ENCODE measurements at places on chromosomes 3 and 15.

GRCh38 chr3:186414735-186415419 is 52.8 kb upstream of the DGKG start:
- DNase-seq: no peak

- DNase-seq: no peak
Measured at GRCh38 chr3:167876620-167877281, 141.2 kb downstream of the SERPINI1 start.

DNA sequence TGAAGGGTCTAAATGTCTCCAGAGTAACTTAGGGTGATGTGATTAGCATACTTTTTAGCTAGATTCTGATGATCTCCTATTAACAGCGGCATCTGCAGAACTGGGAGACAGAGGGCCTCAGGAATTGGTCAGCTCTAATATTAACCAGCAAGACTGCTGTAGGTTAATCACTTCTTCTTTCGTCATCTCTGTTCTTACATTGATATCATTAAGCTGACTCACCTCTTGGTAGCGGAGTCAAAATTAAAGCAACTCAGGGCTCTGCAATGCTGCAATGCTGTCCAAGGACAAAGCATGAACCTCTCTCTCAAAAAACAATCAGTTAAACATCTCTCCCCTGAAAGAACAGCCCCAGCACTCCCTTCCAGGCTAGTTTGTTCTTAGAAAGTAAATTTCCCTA is 57.5 kb upstream of the TRA2B start:
- no peak for DNase-seq

- no peak for DNase-seq
Measured at GRCh38 chr3:101879623-101880284, 30.4 kb downstream of the NFKBIZ start.

DNA sequence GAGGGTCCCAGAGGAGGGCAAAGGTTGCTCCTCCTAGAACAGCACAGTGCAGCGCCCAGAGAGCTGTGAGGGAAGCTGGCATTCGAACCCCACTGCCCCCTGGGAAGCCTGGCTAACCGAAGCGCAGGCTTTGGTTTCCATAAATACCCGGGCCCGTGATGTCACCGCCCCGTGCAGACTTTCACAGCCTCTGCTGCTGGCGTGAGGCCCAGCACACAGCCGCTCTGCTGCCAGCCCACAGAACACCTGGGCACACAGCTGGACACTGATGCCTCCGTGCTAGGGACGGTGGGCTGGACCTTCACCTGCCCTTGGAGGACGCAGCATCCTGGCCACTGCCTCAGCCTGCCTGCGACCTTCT is 1.0 kb downstream of the IQSEC1 start:
- DNase-seq: no peak
